ENCODE measurements at places on chromosomes 7 and 10.
A peak's percentile ranks its signal among the peaks of the same experiment; 100 is the strongest.

- DNase-seq, result no peak
Measured at GRCh38 chr10:86899132-86899531, 58.3 kb downstream of the MMRN2 start.

- peak; percentile 83 for DNase-seq
Measured at GRCh38 chr10:101839416-101840063, 4.1 kb downstream of the KCNIP2 start.

GRCh38 chr10:44056967-44057805 is 327.7 kb downstream of the CXCL12 start:
- DNase-seq, result no peak

GRCh38 chr7:109752068-109752467 is 1182.4 kb downstream of the DNAJB9 start:
- DNase-seq, result no peak

- DNase-seq, result peak; percentile 45
Measured at GRCh38 chr7:93148144-93148543, at the start of gene SAMD9L. SAMD9L (minus strand) TSS chr7:93148385; CDS start chr7:93135971, 12,414 bp downstream.

GRCh38 chr7:27478084-27478483 is 184.6 kb downstream of the HIBADH start:
- DNase-seq, result no peak

DNA sequence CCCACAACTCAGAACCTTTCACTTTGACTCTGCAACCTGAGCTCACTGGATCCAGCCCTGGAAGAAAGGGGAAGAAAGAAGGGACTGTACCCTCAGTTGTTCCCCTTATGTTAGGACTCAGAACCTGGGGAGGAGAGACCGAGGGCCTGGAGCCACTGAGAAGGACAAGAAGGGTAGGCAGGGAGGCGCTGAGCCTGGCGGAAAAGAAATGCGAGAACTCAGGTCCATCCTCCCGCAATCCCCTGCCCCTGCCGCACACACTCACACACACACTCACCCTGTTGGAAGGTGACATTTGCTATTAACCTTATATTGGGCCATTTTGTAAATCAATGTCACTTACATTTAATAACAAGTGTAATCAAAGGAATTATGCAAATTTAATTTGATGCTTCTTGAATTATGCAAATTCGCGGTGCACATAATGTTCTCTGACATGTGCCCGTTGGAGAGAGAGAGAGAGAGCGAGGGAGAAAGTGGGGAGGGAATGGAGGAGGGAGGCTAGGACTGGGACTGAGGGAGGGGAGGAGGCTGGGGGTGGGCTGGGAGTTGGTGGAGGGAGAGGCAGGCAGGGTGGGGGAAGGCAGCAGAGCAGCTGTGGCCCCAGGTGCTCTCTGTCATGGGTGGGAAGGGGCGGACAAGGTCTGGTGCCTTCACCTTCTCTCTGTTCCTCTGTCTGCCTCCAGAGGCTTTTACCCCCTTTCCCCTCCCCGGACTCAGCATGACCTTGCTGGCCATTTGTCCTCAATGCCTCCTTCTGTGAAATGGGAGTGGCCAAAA is 99.6 kb upstream of the PAX2 start:
- no peak for DNase-seq

DNA sequence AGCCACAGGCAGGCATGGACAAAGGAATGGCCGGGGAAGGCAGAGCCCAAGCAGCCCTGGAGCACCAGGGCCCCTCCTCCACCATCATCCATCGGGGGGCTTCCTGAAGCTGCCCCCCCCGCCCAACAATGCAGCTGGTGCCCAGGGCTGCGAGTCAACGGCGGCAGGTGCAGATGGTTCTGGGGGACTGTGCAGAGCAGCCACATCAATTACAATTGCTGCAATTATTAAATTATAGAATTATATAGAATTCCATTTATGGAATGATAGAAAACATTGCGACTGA is 28.3 kb downstream of the EBF3 start:
- no peak for DNase-seq

DNA sequence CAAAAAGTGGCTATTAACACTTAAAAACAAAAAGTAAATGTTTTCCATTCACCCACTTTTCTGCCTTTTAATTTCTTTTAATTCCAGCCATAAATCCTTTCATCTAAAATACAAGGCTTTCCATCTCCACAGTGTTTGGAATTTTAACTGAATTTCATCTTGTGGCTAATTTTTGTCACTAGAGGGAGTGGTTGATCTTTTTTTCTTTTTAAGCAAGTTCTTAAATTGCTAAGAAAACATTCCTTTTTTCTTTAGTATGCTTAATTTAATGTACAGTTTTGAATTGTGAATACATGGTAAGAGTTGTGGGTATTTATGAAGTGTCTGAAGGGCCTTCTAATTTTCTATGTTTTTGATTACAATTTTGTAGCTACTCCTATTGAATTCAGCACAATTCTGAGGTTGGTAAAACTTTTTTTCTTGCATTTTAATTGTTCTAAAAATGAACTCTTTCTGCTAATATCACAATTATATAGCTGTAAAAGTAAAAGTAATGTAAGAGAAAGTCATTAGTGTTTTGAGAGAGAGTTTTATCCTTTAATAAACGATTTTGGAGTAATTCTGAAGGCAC is 54.9 kb upstream of the ANK3 start:
- no peak for DNase-seq

DNA sequence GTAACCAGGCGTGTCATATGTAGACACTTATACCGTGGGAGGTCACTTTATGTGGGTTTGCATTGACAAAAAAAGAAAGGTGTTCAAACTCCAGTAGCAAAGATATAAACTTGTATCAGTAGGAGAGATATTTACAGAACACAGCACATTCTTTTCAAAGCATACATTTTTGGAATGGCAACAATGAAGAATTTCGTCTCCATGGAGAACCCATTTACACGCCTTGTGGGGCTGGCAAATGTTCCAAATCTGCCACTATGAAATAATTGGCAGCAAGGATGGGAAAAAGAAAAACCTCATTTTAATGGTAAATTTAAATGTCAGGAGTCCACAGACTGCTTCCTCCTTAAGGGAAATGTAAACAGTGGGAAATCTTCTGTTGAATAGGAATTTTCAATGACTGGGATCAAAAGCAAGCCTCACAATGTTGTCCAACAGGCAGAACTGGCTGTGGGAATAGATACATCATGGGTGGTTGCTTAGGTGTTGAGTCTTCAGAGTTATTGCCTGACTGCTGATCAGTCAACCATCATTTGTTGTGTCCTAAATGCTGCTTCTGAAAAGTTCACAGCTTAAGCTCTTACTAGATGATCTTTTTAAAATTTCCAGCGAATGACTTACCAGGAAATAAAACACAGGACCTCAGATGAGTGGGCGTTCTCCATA is 256.6 kb upstream of the SEMA3C start:
- no peak for DNase-seq

- no peak for DNase-seq
Measured at GRCh38 chr7:155979994-155980393, 167.7 kb upstream of the SHH start.

DNA sequence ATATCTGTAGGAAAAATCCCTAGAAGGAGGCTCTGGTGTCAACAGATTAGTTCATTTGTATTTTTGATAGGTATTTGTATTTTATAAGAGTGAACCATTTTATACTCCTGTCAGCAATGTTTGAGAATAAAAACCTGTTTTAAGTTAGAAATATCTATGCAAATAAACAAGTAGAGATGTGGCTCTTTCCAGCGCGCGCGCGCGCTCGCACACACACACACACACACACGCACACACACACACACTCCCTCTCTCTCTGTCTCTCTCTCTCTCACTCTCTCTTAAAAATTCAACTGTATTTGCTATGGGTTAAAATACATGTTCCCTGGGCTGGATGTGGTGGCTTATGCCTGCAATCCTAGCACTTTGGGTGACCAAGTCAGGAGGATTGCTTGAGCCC is 113.9 kb downstream of the SUGCT start:
- no peak for DNase-seq

DNA sequence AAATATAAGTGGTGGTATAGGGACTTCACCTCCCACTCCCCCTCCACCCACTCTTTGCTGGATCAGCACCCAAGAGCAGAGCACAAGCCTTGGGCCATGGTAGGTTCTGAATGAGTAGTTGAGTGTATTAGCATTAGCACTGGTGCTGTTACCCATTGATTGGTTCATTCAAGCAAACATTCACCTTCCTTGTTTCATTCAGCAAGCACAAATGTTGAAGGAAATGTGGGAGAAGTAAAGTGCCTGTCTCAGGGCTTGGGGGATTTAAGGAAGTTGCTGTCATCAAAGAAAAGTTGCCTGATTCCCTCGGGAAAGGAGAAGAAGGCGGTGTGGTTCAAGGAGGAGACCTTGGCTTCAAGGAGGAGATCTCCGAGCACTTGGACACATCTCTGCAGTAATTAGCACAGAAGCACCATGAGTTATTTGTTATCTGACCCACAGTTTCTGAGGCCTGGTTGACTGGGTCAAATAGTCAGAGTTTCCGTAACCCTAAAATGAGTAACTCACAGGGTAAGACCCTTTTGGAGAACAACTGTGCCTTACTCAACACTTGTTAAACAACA is 17.3 kb downstream of the IL2RA start:
- DNase-seq, result peak; percentile 54

- DNase-seq, result no peak
Measured at GRCh38 chr7:133303372-133303771, 50.5 kb downstream of the EXOC4 start.

GRCh38 chr7:135599471-135599870 is 41.8 kb downstream of the NUP205 start:
- DNase-seq, result no peak

GRCh38 chr10:78515873-78516153 is 482.1 kb downstream of the RPS24 start:
- no peak for DNase-seq

- no peak for DNase-seq
Measured at GRCh38 chr7:31175672-31176071, 123.6 kb downstream of the ADCYAP1R1 start.

DNA sequence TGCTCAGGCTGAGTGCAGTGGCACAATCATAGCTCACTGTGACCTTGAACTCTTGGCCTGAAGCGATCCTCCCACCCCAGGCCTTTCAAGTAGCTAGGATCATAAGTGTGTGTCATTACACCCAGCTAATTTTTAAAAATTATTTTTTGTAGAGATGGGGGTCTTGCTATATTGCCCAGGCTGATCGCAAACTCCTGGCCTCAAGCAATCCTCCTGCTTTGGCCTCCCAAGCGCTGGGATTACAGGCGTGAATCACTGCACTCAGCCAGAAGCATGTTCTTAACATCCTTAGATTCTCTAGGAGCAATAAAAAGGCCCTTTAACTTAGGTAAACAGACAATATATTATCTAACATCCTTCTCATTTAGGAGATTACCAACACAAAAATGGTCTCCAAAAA is 38.3 kb upstream of the EFCAB10 start:
- no peak for DNase-seq

GRCh38 chr10:43734716-43735115 is 86.0 kb upstream of the ZNF32 start:
- no peak for DNase-seq

- DNase-seq, result no peak
Measured at GRCh38 chr7:66698652-66699205, 41.8 kb upstream of the RABGEF1 start.

Measured in GM10248 (cell line).